ENCODE measurements at places on chromosomes 3 and 15. TPM values are rescaled to one million over a fixed set of nuclear protein-coding genes. Genes with fewer than 3 reads are reported as not detected.

The SLC2A2 gene
- total RNA-seq = not detected

The RASGRP1 gene
- 102 TPM for total RNA-seq

The LHFPL4 gene
- total RNA-seq = not detected

The UACA gene
- 7.7 TPM for total RNA-seq

The UBE2Q2 gene
- 17.8 TPM for total RNA-seq

The SCN10A gene
- total RNA-seq = not detected

The ANKRD63 gene
- not detected for total RNA-seq

The GDPGP1 gene
- 7.6 TPM for total RNA-seq

The PLSCR2 gene
- not detected for total RNA-seq

The KIF9 gene
- total RNA-seq = 5.9 TPM

The FES gene
- 91.4 TPM for total RNA-seq

The GPR149 gene
- total RNA-seq = not detected

The LYZL4 gene
- not detected for total RNA-seq

Data from activated naive CD4-positive, alpha-beta T cell treated with anti-CD3 and anti-CD28 coated beads, Interleukin-2, amount 50 U/mL, for 72 hours (primary cell).